Cardiac atrium fibroblast (primary cell): ENCODE measurements at places on chromosomes 7 and 10. TPM values are rescaled to one million over a fixed set of nuclear protein-coding genes. Genes with fewer than 3 reads are reported as not detected.

Gene RASA4
- 1.3 and 12.0 TPM in 2 replicates for total RNA-seq

Gene SOSTDC1
- total RNA-seq: not detected in 2 replicates

Gene TAS2R41
- not detected in 2 replicates for total RNA-seq

Gene UBTD1
- total RNA-seq: 36.5 and 38.1 TPM in 2 replicates

Gene ACADSB
- total RNA-seq: 4.2 and 7.1 TPM in 2 replicates

Gene BEND7
- total RNA-seq: 0.81 and 1.6 TPM in 2 replicates

Gene SLC29A4
- 2.4 and 4.9 TPM in 2 replicates for total RNA-seq

Gene CALHM2
- total RNA-seq: 71.3 and 87.0 TPM in 2 replicates

Gene RADIL
- 0.97 and 8.8 TPM in 2 replicates for total RNA-seq

Gene PILRB
- total RNA-seq: 13.5 and 19.0 TPM in 2 replicates

Gene FOXK1
- 19.9 and 27.1 TPM in 2 replicates for total RNA-seq

Gene OLAH
- total RNA-seq: under 0.01 and 1.6 TPM in 2 replicates

Gene CDC123
- total RNA-seq: 74.9 and 93.3 TPM in 2 replicates

Gene ARMH3
- 5.8 TPM in 2 replicates for total RNA-seq

Gene NEUROG3
- not detected in 2 replicates for total RNA-seq

Gene GLCCI1
- 0.81 and 1.4 TPM in 2 replicates for total RNA-seq

Gene LIPM
- total RNA-seq: not detected in 2 replicates
